ENCODE measurements at places on chromosomes 12 and 14. TPM values are rescaled to one million over a fixed set of nuclear protein-coding genes. Genes with fewer than 3 reads are reported as not detected.
A peak's percentile ranks its signal among the peaks of the same experiment; 100 is the strongest.

DNA sequence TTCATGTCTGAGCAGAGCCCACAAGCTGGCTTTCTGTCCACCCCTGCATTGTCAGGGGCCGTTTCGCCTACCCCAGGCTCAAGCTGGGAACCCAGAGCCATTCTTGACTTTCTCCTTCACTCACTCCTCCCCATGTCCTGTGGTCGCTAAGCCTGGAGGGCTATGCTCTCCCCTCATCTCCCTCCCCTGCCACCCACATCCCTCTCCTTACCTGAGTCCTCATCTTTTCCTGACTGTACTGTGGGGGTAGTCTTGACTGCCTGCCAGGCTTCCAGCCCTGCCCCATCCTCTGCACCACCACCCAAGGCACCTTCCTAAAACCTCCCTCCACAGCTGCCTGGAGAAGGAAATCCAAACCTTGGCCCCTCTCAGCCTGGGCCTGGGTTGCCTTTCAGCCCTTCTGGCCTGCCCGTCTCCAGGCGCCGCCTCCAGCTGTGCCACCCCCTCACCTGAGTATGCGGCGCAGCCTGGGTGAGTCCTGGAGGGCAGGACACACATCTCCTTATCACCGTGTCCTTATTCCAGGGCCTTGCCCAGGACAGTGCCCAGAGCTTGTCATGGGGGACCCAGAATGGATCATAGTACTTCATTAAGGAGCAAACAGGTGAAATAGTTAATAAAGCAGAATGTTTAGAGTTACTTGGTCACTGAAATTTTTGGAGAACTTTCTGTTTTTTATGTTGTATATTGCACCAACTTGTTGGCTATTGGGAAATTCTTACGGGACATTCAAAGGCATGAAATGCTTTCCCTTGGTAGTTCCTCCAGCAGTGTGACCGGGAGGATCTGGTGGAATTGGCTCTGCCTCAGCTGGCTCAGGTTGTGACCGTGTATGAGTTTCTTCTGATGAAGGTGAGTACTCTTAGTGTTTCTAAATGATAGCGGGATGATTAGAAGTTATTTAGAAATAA lies 14.5 kb downstream of the ZNF839 start:
- no peak overlapping the region for H3K4me3 ChIP-seq
- peaks cover 65% of the 10 kb centered on the region for H3K36me3 ChIP-seq
- no peak overlapping the region for H3K27ac ChIP-seq
- no peaks in the 10 kb centered on the region for H3K27me3 ChIP-seq

DNA sequence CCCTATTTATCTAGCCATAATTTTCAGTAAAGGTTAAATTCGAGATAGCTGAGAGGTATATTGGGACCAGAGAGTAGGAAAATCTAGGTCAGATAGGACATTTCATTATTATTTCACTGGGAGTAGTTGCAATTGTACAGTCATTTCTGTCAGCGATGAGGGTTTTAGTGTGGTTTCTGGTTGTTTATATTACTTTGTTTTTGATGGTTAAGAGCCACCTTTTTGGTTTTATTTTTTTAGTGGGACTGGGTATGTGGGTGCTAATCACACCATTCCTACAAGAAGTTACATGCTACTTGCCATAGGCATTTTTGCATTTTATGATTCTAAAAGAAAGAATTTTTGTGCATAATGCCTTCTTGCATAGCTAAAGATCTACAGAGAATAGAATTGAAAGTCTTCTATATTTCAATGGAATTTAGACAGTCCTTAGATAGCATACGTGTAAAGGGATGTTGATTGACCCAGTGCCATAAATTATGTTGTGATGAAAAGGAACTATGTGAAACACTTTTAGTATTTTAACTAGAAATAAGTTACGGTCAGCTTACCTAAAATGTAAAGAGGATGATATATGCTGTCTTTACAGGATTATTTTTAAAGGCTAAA lies 85.2 kb downstream of the KTN1 start:
- H3K4me1 ChIP-seq = peaks cover 4% of the 10 kb centered on the region
- H3K27me3 ChIP-seq = no peaks in the 10 kb centered on the region
- no peak for DNase-seq
- no peak overlapping the region for H3K27ac ChIP-seq
- peaks cover 29% of the 10 kb centered on the region for H3K36me3 ChIP-seq

DNA sequence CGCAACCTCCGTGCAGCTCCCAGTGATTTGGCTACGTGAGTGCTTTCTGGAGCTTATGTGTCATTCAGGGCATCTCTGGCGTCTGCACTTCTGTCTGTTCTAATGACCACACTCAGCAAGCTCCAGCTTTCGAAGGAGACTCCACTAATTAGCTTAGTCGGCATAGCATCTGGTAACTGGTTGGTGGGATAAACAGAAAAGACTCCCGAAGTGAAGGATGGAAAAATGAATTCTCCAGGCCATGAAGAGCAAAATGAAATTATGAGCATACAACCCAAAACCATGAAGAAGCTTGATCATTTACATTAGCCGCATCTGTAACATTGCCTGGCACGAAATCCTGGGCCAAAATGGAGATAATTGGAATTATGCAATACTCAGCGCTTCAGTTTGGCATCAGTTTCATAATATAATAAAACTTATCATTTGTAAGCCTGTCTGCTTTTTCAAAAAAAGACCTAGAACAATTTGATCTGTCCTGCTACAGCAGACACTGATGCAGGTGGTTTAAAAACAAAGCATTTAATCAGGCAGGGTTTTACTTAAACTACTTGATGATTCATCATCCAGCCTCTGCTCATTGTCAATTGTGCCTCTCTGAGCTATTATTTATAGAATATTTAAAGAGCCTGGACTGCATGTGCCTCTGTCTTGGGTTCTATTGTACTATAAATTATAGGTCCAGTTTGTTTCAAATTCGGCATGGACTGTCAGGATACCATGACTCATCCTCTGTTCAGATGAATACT lies 87.4 kb downstream of the SYT1 start:
- H3K27me3 ChIP-seq = no peaks in the 10 kb centered on the region
- no peak for DNase-seq
- H3K27ac ChIP-seq = no peak overlapping the region
- H3K4me3 ChIP-seq = no peak overlapping the region
- no peaks in the 10 kb centered on the region for H3K4me1 ChIP-seq

DNA sequence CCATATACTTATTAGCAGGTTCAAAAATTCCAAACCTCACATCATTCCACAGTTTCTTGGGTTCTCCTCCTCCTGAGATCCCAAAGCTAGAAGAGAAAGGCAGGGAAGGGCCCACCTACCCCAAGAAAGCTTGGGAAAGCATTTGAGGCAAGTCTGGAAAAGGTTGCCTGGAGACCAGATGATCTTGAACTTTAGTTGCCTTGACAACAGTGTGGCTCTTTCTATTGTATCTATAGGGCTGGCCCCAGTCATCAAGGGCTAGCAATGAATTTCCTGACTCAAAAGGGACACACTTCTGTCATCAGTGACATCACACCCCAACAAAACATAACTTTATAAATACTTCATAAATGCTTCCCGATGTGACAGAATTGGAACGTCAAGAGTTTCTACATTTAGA lies 40.0 kb downstream of the ZFYVE1 start:
- DNase-seq = no peak
- H3K4me1 ChIP-seq = no peaks in the 10 kb centered on the region
- no peak overlapping the region for H3K27ac ChIP-seq
- no peak overlapping the region for H3K4me3 ChIP-seq

- no peak overlapping the region for H3K4me3 ChIP-seq
- no peaks in the 10 kb centered on the region for H3K36me3 ChIP-seq
- DNase-seq = no peak
- H3K27ac ChIP-seq = no peak overlapping the region
- peaks cover 16% of the 10 kb centered on the region for H3K4me1 ChIP-seq
Observed at GRCh38 chr12:65500091-65500900, 221.8 kb downstream of the MSRB3 start.

DNA sequence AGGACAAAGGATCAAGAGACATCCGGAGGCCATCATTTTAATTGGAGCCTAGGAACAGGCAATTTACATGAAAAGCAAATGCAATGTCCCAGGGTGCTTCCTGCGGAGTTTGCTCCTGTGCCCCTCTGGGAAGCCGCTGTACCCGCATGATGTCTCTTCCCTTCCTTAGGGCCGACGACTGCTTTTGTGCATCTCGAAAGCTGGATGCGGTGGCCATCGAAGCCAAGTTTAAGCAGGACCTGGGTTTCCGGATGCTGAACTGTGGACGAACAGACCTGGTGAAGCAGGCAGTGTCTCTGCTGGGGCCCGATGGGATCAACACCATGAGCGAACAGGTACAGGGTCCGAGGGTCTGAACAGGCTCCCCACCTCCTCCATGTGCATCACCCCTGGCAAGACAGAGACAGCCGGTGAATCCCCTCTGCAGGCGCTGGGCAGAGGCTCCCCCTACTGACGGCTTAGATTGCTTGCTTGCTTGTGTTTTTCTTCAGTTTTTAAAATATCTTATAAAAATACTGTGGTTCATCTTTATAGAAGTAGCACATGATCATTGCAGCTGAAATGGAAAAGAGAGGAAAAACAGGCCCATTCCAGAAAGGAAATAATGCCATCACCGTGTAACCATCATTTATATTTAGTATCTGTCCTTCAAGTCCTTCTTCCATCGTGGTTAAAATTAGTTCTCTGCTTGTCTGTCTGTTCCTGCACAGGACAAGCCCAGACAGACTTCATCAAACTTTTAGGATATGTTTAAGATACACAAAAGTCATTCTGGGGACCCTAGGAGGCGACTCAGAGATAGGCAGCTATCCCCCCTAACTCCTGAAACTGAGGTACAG lies 75.4 kb upstream of the PWP1 start:
- no peak overlapping the region for H3K27ac ChIP-seq
- no peaks in the 10 kb centered on the region for H3K4me1 ChIP-seq
- DNase-seq = no peak
- peaks cover 45% of the 10 kb centered on the region for H3K27me3 ChIP-seq

GRCh38 chr14:95322651-95323050 lies 2.9 kb upstream of the CLMN start:
- no peaks in the 10 kb centered on the region for H3K27me3 ChIP-seq
- no peaks in the 10 kb centered on the region for H3K36me3 ChIP-seq
- no peak overlapping the region for H3K27ac ChIP-seq
- no peak overlapping the region for H3K4me3 ChIP-seq
- H3K4me1 ChIP-seq = peaks cover 19% of the 10 kb centered on the region

GRCh38 chr14:89479802-89480201 lies 62.8 kb upstream of the FOXN3 start:
- DNase-seq = no peak
- H3K36me3 ChIP-seq = no peaks in the 10 kb centered on the region
- H3K27me3 ChIP-seq = no peaks in the 10 kb centered on the region

DNA sequence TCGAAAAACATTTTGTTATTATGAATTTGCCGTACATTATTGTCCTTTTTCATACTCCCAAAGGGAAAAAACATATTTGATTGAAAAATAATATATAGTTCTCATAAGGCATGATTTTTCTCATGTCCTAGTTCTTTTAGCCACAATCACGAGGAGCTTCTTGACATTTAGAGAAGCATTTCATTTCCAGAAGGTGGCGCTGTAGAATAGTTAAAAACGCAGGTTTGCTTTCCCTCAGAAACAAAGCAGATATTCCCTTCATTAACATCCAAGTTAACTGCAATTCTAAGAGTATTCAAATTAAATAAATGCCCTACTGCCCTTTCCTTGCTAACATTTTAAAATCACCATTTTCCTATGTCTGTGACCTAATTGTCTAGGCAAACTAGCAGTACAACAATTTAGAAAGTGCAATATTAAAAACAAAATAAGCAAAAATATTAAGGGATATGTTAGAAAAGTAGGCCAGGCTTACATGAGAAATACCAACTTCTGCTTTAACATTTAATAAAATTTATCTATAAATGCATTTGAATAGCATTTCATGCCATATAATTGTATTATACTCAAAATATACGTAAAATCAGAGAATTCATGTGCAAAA lies 10.9 kb upstream of the PIK3C2G start:
- no peak for DNase-seq
- H3K27ac ChIP-seq = no peak overlapping the region
- H3K4me3 ChIP-seq = no peak overlapping the region
- peaks cover 9% of the 10 kb centered on the region for H3K4me1 ChIP-seq
- H3K36me3 ChIP-seq = no peaks in the 10 kb centered on the region

DNA sequence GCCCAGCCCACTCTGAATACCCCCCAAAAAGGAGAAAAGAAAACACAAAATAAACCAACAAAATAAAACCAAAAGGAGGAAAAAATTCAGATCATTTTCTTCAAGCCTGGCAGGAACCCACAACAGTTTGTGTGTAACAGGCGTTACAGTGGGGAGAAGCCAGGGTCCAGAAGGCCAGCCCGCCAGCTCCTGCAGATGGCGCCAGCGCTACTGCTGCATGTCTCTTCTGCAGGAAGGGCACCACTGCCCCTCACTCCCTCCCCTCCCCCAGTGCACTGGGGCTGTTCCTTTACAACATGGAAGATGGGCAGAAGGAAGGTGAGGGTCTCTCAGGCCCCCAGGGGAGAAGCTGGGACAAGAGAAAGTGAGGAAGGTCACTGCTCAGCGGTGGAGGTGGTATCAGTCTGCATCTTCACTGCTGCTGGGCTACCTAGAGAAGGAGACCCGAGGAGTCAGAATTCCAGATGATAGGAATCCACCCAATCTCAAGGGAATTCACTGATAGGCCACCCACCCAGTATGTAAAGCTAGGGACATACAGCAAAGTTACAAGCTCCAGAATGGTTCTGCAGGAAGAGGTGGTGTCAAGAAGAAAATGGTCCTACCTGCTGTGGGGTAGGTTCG lies 2.3 kb upstream of the NOP2 start:
- no peak overlapping the region for H3K4me3 ChIP-seq
- no peaks in the 10 kb centered on the region for H3K27me3 ChIP-seq
- H3K4me1 ChIP-seq = peaks cover 21% of the 10 kb centered on the region
- no peak for DNase-seq
- H3K36me3 ChIP-seq = peaks cover 76% of the 10 kb centered on the region
- no peak overlapping the region for H3K27ac ChIP-seq

DNA sequence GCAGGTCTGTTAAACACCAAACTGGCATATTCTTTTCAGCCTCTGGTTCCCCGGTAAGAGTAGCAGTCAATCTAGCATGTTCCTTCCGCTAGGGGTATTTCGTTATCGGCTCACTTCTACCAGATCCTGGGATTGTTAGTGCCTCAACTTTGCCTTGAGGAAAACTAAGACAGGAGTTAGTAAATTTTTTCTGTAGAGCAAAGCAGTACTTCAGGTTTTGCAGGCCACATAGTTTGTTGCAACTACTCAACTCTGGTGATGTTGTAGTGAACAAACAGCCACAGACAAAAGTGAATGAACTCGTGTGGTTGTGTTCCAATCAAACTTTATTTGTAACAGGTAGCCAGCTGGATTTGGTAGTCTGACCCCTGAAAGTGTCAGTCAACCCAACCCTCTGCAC lies 6.3 kb upstream of the CDH24 start:
- H3K36me3 ChIP-seq = peaks cover 55% of the 10 kb centered on the region
- no peaks in the 10 kb centered on the region for H3K27me3 ChIP-seq
- H3K4me3 ChIP-seq = no peak overlapping the region
- peaks cover 11% of the 10 kb centered on the region for H3K4me1 ChIP-seq

GRCh38 chr14:89165189-89166181 lies 251.5 kb downstream of the FOXN3 start:
- H3K27me3 ChIP-seq = no peaks in the 10 kb centered on the region
- DNase-seq = no peak
- peaks cover 20% of the 10 kb centered on the region for H3K4me1 ChIP-seq
- peak overlapping the region; percentile 68 for H3K27ac ChIP-seq
- peak overlapping the region; percentile 37 for H3K4me3 ChIP-seq

GRCh38 chr14:64715146-64715627 lies 11.0 kb downstream of the PLEKHG3 start:
- peaks cover 70% of the 10 kb centered on the region for H3K4me1 ChIP-seq
- no peak for DNase-seq
- H3K4me3 ChIP-seq = peak overlapping the region; percentile 44
- peak overlapping the region; percentile 78 for H3K27ac ChIP-seq

Gene GPR162
- 10.1 TPM for total RNA-seq

Gene CLEC4E
- total RNA-seq = 3.7 TPM

Gene C14orf132
- 78.3 TPM for total RNA-seq

Gene FRMD6
- 44.9 TPM for total RNA-seq

Gene KRT78
- not detected for total RNA-seq

Data from esophagus muscularis mucosa (tissue), 4 donors.